ENCODE measurements at places on chromosomes 6 and 20.

- H3K4me3 ChIP-seq = no peak overlapping the region
- no peak overlapping the region for H3K27ac ChIP-seq
- H3K4me1 ChIP-seq = no peaks in the 10 kb centered on the region
- DNase-seq = no peak
- H3K36me3 ChIP-seq = no peaks in the 10 kb centered on the region
Measured at GRCh38 chr20:50693001-50693400, 1.7 kb upstream of the RIPOR3 start.

- no peaks in the 10 kb centered on the region for H3K27me3 ChIP-seq
- no peak overlapping the region for H3K4me3 ChIP-seq
- no peak overlapping the region for H3K27ac ChIP-seq
Measured at GRCh38 chr6:86010915-86011786, 368.5 kb upstream of the SYNCRIP start.

DNA sequence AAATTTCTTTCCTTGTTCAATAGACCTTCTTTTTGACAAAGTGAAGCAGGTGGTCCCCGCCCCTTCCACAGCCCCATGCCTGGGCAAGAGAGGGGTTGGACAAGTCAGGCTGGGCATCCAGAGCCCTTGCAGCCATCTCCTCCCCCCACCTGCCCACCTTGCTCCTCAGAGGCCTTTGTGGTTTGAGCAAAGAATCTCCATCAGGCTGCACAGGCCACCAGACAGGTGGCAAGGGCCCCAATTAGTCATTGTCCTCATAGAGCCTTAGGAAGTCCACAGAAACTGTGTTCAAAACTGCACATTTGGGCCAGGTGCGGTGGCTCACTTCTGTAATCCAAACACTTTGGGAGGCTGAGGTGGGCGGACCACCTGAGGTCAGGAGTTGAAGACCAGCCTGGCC is 1.5 kb upstream of the MAPK13 start:
- H3K4me1 ChIP-seq = peaks cover 42% of the 10 kb centered on the region
- H3K27ac ChIP-seq = no peak overlapping the region
- no peaks in the 10 kb centered on the region for H3K36me3 ChIP-seq
- H3K27me3 ChIP-seq = no peaks in the 10 kb centered on the region
- H3K4me3 ChIP-seq = no peak overlapping the region
- no peak for DNase-seq

DNA sequence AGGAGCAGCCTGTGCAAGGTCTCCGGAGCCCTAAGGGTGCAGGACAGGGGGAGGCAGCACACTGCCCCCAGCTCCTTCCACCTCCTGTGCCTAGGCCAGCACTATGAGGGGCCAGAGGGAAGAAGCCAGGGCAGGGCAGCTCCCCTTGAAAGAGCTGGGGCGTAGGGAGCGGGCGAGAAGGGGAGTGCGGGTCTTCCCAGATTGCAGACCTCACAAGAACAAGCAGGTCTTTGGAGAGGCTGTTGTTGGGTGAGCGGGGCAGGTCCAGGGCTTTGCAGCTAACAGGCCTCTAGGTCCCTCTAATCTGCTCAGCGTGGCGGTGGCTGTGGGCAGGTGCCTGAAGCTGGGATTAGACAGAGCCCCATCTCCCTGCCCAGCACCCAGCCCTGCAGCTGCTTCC is 22.4 kb upstream of the CST1 start:
- H3K27me3 ChIP-seq = peaks cover 3% of the 10 kb centered on the region
- no peaks in the 10 kb centered on the region for H3K4me1 ChIP-seq
- H3K4me3 ChIP-seq = no peak overlapping the region
- no peak overlapping the region for H3K27ac ChIP-seq
- no peaks in the 10 kb centered on the region for H3K36me3 ChIP-seq

GRCh38 chr6:7052443-7053011 is 55.2 kb upstream of the RREB1 start:
- no peaks in the 10 kb centered on the region for H3K36me3 ChIP-seq
- no peaks in the 10 kb centered on the region for H3K4me1 ChIP-seq
- peak overlapping the region; percentile 53 for H3K4me3 ChIP-seq
- no peaks in the 10 kb centered on the region for H3K27me3 ChIP-seq
- H3K27ac ChIP-seq = peak overlapping the region; percentile 59

GRCh38 chr20:51036827-51037531 is 14.1 kb upstream of the KCNG1 start:
- no peaks in the 10 kb centered on the region for H3K4me1 ChIP-seq
- no peaks in the 10 kb centered on the region for H3K27me3 ChIP-seq
- no peak overlapping the region for H3K4me3 ChIP-seq
- H3K27ac ChIP-seq = no peak overlapping the region
- no peak for DNase-seq

DNA sequence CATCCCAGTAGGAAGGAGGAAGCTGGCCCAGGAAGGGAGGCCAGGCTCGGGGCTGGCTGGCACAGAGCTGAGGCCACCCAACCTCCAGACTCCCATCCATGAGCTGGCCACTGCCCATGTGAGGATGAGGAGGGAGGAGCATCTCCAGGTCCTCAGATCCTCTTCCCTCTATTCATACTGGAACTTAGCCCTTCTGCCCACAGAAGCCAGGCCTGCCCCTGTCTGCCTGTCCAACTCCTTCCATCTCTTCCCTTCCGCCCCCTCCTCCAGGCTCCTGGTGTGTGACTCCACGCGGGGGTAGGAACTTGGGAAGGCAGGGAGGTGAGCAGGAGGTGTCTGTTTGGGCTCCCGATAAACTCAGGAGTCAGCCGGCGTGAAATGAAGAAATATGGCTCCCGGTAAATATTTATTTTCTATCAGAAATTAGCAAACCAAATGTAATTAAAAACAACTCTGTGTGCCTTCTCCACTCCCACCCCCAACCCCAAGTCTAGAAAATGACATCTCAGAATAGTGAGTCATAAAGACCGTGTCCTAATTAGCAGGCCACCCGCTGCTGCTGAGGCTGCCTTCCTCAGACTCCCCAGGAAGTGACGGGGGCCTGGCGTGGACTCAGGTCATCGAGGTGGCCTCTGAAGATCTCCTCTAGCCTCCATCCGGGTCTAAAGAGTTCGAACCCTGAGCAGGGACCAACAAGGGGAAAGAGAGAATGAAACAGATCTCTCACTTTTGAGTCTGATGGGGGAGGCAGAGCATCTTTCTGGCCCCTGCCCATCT is 81.9 kb downstream of the MDGA1 start:
- H3K4me3 ChIP-seq = no peak overlapping the region
- no peaks in the 10 kb centered on the region for H3K36me3 ChIP-seq

GRCh38 chr6:31170600-31170881 is at the start of gene POU5F1:
POU5F1 (minus strand) TSS chr6:31170682; CDS start chr6:31170620, 62 bp downstream.
- no peak within 1 kb of the TSS for H3K27ac ChIP-seq
- DNase-seq = no peak
- H3K36me3 ChIP-seq = no peaks in the 10 kb centered on the region
- no peaks in the 10 kb centered on the region for H3K27me3 ChIP-seq

- no peak for DNase-seq
- no peak overlapping the region for H3K4me3 ChIP-seq
- H3K27me3 ChIP-seq = no peaks in the 10 kb centered on the region
- H3K36me3 ChIP-seq = no peaks in the 10 kb centered on the region
Measured at GRCh38 chr20:2760952-2761305, 39.5 kb downstream of the CPXM1 start.

- H3K27me3 ChIP-seq = no peaks in the 10 kb centered on the region
- no peaks in the 10 kb centered on the region for H3K4me1 ChIP-seq
- H3K36me3 ChIP-seq = no peaks in the 10 kb centered on the region
- no peak for DNase-seq
Measured at GRCh38 chr20:2330090-2330695, 34.4 kb downstream of the TGM3 start.

- DNase-seq = no peak
- H3K4me1 ChIP-seq = no peaks in the 10 kb centered on the region
- H3K4me3 ChIP-seq = no peak overlapping the region
- H3K36me3 ChIP-seq = no peaks in the 10 kb centered on the region
Measured at GRCh38 chr6:39653612-39654011, 71.6 kb downstream of the KIF6 start.

GRCh38 chr6:33929575-33930288 is 125.9 kb upstream of the MLN start:
- no peak overlapping the region for H3K4me3 ChIP-seq
- H3K27ac ChIP-seq = no peak overlapping the region
- H3K36me3 ChIP-seq = no peaks in the 10 kb centered on the region
- no peak for DNase-seq
- no peaks in the 10 kb centered on the region for H3K27me3 ChIP-seq
- no peaks in the 10 kb centered on the region for H3K4me1 ChIP-seq

GRCh38 chr20:41440882-41441281 is 74.3 kb upstream of the EMILIN3 start:
- no peak for DNase-seq
- H3K27me3 ChIP-seq = no peaks in the 10 kb centered on the region
- peaks cover 21% of the 10 kb centered on the region for H3K4me1 ChIP-seq
- H3K27ac ChIP-seq = no peak overlapping the region
- H3K4me3 ChIP-seq = no peak overlapping the region

- no peaks in the 10 kb centered on the region for H3K36me3 ChIP-seq
- no peak overlapping the region for H3K4me3 ChIP-seq
- no peaks in the 10 kb centered on the region for H3K27me3 ChIP-seq
- H3K27ac ChIP-seq = no peak overlapping the region
- DNase-seq = no peak
- no peaks in the 10 kb centered on the region for H3K4me1 ChIP-seq
Measured at GRCh38 chr6:170450916-170451761, 102.0 kb downstream of the PSMB1 start.

GRCh38 chr6:89508755-89509563 is 76.0 kb downstream of the ANKRD6 start:
- no peaks in the 10 kb centered on the region for H3K36me3 ChIP-seq
- no peaks in the 10 kb centered on the region for H3K4me1 ChIP-seq
- H3K4me3 ChIP-seq = no peak overlapping the region
- no peaks in the 10 kb centered on the region for H3K27me3 ChIP-seq

DNA sequence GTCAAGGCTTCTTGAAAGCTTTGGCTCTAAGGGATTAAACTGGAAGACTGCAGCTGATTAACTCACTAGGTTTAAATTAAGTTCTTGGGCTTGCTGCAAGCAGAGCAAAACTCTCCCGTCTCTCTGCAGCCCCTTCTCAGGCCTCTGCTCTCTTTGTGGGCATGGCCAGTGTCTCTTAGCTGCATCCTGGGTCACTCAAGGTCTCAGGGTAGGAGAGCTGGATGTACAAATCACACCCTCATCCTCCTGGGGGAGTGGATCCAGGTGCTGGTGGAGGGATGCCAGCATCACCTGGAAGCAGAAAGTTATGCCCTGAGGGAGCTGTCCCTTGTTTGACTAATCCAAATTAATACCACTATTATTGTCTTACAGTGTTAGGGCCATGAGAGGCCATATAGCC is 35.8 kb downstream of the GCM1 start:
- no peak overlapping the region for H3K4me3 ChIP-seq
- H3K4me1 ChIP-seq = no peaks in the 10 kb centered on the region
- H3K27me3 ChIP-seq = no peaks in the 10 kb centered on the region
- H3K36me3 ChIP-seq = no peaks in the 10 kb centered on the region

- no peak overlapping the region for H3K4me3 ChIP-seq
- H3K36me3 ChIP-seq = no peaks in the 10 kb centered on the region
- no peaks in the 10 kb centered on the region for H3K27me3 ChIP-seq
- H3K4me1 ChIP-seq = no peaks in the 10 kb centered on the region
- DNase-seq = no peak
- no peak overlapping the region for H3K27ac ChIP-seq
Measured at GRCh38 chr6:43268355-43268700, 25.0 kb downstream of the TTBK1 start.

DNA sequence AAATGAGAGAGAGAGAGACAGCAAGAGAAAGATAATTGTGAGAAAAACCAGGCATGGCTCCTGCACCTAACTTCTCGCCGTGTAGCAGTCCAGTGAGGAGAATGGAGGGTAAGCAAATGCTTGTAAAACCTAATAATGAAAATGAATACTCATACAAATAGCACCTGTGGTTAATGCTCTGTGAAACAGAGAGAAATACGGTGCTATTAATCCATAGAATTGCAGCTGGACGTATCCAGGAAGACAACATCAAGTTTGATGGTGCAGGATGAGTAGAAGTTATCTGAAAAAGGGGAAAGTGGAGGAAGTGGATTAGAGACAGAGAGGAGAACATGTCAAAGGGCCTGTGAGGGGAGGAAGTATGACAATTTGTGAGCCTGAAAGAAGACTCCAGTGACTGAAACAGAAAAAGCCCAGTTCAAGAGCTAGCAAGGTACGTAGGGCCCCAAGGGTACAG is 89.4 kb upstream of the PAK5 start:
- H3K36me3 ChIP-seq = no peaks in the 10 kb centered on the region
- no peak overlapping the region for H3K27ac ChIP-seq
- no peaks in the 10 kb centered on the region for H3K4me1 ChIP-seq
- no peak overlapping the region for H3K4me3 ChIP-seq
- H3K27me3 ChIP-seq = no peaks in the 10 kb centered on the region

DNA sequence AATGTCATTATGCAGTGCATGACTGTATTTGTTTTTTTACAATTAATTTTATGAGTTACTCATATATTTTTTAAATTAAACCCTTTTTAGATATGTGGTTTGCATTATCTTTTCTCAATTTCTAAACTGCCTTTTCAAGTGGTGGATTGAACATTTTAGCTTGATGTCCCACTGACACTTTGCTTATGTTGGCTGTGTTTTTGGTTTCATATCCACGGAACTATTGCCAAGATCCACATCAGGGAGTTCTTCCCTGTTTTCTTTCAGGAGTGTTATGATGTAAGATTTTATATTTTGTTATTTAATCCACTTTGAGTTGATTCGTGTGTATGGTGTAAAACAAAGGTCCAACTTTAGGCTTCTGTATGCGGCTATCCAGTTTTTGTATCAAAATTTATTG is 1144.9 kb upstream of the EYS start:
- H3K4me1 ChIP-seq = no peaks in the 10 kb centered on the region
- H3K27ac ChIP-seq = no peak overlapping the region
- no peak for DNase-seq
- no peak overlapping the region for H3K4me3 ChIP-seq

DNA sequence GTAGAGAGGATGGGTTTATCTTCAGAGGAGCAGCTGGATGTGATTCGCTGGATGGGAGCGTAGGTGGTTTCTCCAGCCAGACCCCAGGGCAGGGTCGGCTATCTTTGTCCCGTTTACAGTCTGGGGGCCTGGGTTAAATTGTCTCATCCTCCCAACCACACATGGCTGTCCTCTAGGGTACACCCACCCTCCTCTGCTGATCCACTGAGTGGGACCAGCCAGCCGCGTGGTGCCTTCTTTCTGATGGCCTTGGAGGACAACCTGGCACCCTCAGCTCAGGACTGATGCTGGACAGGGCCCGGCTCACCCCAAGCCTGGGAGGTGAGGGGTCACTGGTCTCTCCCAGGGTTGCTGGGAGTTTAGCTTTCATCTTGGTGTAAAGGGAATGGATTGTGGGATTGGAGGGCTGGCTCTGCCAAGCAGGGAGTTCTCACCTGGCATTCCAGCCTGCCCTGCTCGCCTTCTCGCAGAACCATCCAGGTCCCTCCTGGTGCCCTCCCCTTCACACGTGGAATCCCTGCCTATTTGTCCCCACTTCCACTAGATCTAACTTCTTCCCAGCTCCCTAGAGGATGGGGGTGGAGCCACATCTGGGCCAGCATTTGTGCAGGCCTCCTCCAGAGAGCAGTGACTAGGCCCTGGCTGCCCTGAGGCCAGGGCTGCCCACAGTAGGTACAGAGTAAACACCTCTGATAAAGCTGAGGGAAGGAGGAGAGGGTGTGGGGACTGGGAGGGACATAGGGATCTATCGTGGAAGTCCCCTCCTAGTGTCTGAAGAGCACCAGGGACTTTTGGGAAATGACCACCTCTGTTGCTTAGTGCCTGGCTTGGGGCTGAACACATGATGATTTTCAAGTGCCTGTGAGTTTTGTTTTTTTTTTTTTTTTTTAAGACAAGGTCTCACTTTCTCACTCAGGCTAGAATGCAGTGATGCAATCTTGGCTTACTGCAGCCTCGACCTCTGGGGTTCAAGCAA is 1.6 kb downstream of the ITPR3 start:
- peak overlapping the region; percentile 66 for H3K4me3 ChIP-seq
- no peaks in the 10 kb centered on the region for H3K27me3 ChIP-seq
- peaks cover 29% of the 10 kb centered on the region for H3K4me1 ChIP-seq
- peak overlapping the region; percentile 97 for H3K27ac ChIP-seq
- no peaks in the 10 kb centered on the region for H3K36me3 ChIP-seq
- no peak for DNase-seq

All from naive thymus-derived CD4-positive, alpha-beta T cell (primary cell).